ENCODE measurements at places on chromosomes 1 and 21. TPM values are rescaled to one million over a fixed set of nuclear protein-coding genes. Genes with fewer than 3 reads are reported as not detected.

- no peak for DNase-seq
These were observed 154.3 kb upstream of the RNPC3 start for GRCh38 chr1:103371234-103371633.

- no peak for DNase-seq
These were observed 445.4 kb upstream of the NFIA start for GRCh38 chr1:60636946-60637345.

- DNase-seq, result no peak
These were observed 155.1 kb upstream of the CAMK1G start for GRCh38 chr1:209428241-209428921.

- no peak for DNase-seq
These were observed 7.6 kb downstream of the MEX3A start for GRCh38 chr1:156074661-156075060.

DNA sequence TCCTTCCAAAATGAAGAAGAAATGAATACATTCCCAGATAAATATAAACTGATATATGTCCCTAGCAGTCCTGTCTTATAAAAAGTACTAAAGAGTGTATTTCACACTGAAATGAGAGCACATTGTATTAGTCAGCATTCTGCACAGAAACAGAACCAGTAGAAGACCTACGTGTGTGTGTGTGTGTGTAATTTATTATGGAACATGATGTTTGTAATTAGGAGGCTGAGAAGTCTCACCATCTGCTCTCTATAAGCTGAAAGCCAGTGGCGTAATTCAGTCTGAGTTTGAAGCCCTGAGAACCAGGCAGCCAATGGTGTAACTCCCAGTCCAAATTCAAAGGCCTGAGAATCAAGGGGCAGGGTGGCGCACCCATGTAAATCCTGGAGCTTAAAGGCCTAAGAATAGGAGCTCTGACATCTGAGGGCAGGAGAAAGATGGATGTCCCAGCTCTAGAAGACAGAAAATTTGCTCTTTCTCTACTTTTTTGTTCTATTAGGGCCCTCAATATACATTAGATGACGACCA lies 146.5 kb upstream of the LYPLAL1 start:
- no peak for DNase-seq

DNA sequence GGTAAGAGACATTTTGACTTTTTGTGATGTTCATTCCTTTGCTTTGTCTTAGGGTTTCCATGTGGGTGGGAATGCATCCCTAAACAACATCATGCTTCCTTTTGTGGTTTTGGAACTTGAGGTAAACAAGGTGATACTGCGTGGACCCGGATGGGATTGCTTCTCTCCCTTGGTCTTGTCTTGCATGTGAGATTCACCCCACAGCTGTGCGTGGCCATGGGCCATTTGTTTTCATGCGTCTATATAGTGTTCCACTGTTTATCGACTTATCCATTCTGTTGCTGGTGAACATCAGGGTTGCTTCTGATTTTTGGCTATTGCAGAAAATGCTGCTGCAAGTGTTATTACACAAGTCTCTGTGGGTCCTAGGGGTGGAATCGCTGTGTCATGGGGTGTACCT lies 21.1 kb downstream of the CRYAA start:
- no peak for DNase-seq

GRCh38 chr1:172162236-172162635 lies 258.2 kb upstream of the C1orf105 start:
- no peak for DNase-seq

DNA sequence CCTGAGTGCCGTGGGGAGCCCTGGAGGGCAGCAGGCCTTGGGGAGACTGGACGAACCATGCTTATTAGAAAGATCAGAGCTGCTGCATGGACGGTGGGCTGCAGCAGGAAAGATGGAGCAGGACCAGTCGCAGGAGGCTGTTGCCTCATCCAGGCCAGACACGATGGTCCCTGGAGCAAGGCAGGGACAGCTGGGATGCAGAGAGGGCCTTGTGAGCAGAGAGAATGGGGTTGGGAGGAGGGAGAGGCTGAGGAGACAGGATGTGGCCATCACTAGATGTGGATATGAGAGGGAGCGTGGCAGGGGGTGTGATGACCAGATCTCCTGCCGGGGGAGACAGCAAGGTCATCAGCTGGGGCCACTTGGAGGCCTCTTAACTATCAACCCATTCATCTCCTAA lies 727.6 kb downstream of the PTPRU start:
- DNase-seq, result no peak

- no peak for DNase-seq
These were observed 8.5 kb downstream of the TEX46 start for GRCh38 chr1:23007106-23007505.

GRCh38 chr1:153572569-153573015 lies 6.9 kb upstream of the S100A2 start:
- DNase-seq, result peak; percentile 69

- peak; percentile 10 for DNase-seq
These were observed 29.9 kb downstream of the POFUT2 start for GRCh38 chr21:45257673-45258341.

GRCh38 chr1:85934516-85934915 lies 222.1 kb downstream of the COL24A1 start:
- no peak for DNase-seq

DNA sequence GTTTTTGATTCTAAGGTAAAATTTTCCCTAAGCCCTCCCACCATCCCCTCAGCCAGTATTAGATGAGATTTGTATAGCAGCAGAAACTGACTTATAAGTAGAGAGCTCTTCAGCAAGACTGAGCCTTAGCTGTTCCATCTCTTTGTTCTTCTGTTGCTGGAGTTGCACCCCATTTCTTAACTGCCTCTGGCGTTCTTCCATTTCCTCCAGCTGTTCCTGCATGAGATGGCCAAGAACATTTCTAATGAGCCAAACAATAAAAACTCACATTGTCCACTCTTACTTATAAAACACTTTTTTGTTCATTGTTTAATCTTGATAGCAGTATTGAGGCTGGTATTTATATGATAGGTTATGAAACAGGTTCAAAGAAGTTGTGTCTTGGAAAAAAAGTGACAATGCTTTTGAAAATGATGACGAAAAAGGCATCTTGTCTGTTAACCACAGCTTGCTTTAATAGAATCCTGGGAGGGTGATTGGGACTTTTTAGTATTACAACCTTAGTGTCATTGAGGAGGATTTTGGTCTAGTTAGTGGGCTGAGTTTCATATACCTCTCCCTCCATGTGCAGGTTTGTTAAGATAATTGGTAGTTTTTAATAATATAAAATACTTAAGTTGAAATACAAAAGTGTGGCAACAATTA lies 18.3 kb downstream of the SYNC start:
- no peak for DNase-seq

DNA sequence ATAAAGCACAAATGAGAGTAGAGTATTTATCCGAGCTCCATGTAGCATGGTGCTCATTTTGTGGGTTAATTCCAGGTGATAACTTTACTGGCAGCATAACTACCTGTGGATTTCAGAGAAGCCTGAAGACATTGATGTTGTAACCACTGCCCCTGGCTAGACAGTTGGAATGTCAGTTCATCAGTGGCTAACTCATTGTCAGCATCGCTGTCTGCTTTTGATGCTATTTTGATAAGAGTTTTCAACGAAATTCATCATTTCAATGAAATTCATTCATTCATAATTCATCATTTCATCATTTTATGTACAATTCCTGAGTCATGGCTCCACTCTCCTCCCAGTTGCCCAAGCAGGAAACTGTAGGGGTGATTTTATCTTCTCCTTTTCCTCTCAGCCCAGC lies 34.4 kb downstream of the HSD3B1 start:
- DNase-seq, result no peak

GRCh38 chr1:19343617-19344350 lies 31.7 kb downstream of the SLC66A1 start:
- no peak for DNase-seq

DNA sequence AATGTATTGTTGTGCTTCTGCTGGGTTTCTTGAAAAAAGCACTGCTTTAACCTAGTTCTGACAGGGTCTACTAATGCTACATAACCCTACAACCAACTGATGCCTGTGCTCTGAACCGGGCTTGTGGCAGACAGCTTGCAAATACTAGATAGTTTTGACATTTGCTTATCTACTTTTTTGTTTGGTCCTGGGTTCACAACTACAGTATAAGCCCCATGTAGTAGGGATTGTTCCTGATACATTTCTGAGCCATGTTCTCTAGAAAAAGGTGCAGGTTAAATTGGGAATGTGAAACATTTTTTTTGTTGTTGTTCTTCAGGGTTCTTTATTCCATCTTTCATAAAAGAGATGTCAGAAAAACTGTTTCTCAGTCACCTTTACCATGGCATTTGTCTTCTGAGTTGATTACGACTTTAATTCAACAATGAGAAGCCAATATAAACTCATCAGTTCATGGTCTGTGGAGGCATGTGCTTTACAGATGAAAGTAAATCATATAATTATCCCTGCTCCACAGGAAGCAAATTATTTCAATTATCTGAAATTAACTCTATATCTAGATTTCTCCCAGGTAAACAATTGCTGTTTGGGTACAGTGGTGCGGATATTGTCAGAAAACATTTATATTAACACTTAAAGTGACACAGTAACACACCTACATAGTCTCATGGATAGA lies 22.0 kb downstream of the OLFM3 start:
- no peak for DNase-seq

- no peak for DNase-seq
These were observed 35.2 kb downstream of the NEK2 start for GRCh38 chr1:211640301-211640630.

GRCh38 chr1:229848752-229849677 lies 218.0 kb upstream of the GALNT2 start:
- DNase-seq, result no peak

GRCh38 chr21:34843562-34843961 lies 174.8 kb downstream of the CLIC6 start:
- no peak for DNase-seq

DNA sequence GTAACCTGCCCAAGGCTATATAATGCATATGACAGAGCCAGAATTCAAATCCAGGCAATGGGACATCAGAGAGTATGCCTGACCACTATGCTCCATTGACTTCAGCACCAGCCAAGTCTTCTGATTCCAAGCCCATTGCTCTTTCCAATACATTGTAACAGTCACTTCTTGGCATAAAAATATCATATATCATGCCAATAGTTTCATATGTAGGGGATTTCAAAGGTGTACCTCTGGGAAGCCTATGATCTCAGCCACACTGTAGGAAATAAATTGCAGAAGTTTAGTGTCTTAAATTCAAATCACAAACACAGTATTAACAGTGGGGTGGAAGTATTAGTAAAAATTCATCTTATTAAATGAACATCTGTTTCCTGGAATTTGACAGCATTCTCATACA lies 30.0 kb upstream of the ROR1 start:
- no peak for DNase-seq

DNA sequence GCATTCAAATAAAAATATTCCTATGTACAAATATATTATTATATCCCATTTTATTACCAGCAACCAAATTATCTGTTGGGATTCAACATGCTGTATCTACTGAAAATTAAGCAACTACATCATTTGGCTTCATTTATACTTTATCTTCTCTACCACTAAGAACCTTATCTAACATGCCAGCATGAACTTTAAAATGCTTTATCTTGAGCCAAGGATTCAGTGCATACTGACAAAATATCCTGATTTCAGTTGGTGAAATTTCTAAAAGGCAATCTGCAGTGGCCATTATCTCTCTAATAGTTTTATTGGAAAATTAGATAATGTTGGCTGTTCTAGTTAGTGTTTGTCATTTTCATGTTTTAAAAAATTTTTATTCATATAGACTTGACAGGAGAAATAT lies 1149.9 kb downstream of the KCNT2 start:
- no peak for DNase-seq

- no peak for DNase-seq
These were observed 243.0 kb downstream of the KIF26B start for GRCh38 chr1:245397771-245398170.

DNA sequence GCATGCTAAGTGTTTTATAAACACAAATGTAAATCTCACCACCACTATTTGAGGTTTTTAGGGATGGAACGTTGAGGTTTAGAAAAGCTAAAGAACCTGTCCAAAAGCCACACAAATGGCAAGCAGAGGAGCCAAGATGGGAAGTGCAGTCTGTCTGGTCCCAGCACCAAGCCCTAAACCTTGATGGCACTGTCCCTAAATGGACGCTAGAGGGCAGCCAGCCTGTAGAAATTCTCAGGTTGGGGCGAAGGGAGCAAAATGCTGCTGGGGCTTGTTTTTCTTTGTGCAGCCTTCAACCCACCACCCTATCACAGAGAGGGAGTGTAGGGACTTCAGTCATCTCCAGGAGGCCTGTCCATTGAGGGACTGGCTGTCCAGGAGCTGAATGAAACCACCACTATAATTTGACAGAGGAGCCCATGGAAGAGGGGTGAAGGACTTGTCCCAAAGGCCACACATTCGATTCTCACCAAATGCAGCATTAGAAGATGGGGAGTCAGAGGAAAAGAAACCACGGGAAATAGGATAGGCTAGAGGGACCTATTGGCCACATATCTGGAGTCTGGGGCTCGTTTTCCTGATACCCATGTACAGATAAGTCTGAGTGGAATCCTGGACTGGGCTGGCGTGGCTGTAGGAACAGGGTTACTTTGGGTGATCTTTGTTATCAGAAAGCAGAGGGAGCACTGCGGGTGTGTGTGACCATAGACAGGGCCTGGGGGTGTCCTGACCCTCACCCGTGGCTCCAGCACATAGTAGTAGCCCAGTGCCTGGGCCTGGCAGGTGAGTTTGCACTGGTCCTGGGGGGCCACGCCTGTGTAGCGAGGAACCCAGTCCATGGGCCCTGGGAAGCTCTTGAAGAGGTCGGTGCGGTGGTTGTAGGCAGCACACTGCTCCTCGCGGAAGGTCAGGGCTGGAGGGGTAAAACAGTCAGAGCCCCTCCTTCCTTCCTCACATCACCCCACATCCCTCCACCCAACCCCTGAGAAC lies 6.1 kb downstream of the ADAMTS4 start:
- peak; percentile 77 for DNase-seq

- DNase-seq, result no peak
These were observed 30.5 kb downstream of the ENO1 start for GRCh38 chr1:8847990-8848389.

- no peak for DNase-seq
These were observed 12.5 kb downstream of the TP73 start for GRCh38 chr1:3664700-3665375.

DNA sequence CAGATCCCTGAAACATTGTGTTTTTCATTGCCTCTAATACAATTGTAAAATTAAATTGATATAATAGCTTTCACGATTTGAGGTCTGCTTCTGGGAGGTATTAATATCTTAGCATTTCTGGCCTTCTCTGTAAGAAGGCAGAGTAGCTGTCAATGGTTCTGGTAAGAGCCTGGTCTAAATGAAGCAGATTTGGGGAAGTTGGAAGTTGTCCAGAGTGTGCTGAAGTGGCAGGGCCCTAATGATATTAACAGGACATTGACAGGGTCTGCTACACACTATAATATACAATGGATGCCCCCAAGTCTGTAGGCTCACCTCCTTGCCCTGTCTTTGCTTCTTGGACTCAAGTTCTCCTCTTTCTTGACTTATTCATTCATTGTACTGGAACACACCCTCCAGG lies 99.5 kb downstream of the C4BPA start:
- DNase-seq, result no peak

The OXCT2 gene
- 1.0 TPM for total RNA-seq

The SERPINC1 gene
- total RNA-seq, result 0.23 TPM

The IFI44L gene
- total RNA-seq, result 430 TPM

The COL24A1 gene
- not detected for total RNA-seq

The ITPKB gene
- 44.4 TPM for total RNA-seq

The LIPI gene
- total RNA-seq, result not detected

The BACE2 gene
- total RNA-seq, result 2.2 TPM

The AUNIP gene
- 5.2 TPM for total RNA-seq

The LCE2B gene
- not detected for total RNA-seq

The KCNT2 gene
- total RNA-seq, result not detected

The CFAP74 gene
- not detected for total RNA-seq

The SPRR2E gene
- not detected for total RNA-seq

The REG4 gene
- total RNA-seq, result not detected

The PKLR gene
- not detected for total RNA-seq

The ATPAF1 gene
- total RNA-seq, result 51.2 TPM

The UBL4B gene
- total RNA-seq, result not detected

The ADAM30 gene
- total RNA-seq, result not detected

The SUSD4 gene
- 0.23 TPM for total RNA-seq

Data from activated CD4-positive, alpha-beta memory T cell treated with anti-CD3 and anti-CD28 coated beads, Interleukin-2, amount 10 ng/mL, durations not matched to agents 7 days and 5 days (primary cell).